ENCODE measurements at places on chromosomes 7 and 10. TPM values are rescaled to one million over a fixed set of nuclear protein-coding genes. Genes with fewer than 3 reads are reported as not detected.

DNA sequence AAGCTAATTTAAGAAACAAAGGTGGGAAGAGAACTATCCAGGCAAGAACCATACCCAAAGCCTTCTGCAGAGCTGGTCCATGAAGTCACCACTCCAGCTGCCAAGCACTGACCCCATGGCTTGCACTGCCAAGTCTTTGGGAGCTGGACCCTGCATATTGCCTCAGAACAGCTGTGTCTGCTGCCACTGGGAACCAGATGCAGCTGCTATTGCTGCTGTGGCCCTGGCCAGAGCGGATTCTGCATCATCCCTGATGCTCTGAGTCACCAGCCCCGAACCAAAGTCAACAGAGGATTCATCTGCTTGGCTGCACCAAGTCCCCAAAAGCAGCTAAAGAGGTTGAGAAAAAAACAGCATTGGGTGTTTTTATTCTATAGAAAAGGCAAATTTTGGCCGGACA, 39.2 kb upstream of the GSAP start:
- DNase-seq = peak; percentile 97
- H3K27ac ChIP-seq = peak overlapping the region; percentile 50
- H3K4me1 ChIP-seq = peaks cover 38% of the 10 kb centered on the region
- no peaks in the 10 kb centered on the region for H3K36me3 ChIP-seq

DNA sequence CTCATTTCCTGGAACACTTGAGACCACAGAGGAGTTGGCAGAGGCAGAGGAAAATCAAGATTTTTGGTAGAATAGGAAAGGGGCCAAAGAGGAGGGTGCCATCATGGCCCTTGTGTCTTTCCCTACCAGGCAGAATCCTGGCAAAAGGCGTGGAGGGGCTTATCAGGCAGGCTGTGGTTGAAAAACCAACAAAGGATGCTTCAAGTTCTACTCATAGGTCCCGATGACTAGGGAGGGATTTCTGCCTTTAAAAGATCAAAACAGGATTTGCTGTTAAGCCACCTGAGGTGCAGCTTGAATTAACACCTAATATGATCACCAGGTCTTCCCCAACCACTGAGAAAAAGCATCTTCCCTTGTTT, 45.7 kb downstream of the BPGM start:
- H3K27me3 ChIP-seq = no peaks in the 10 kb centered on the region
- H3K36me3 ChIP-seq = no peaks in the 10 kb centered on the region
- H3K4me3 ChIP-seq = no peak overlapping the region
- H3K27ac ChIP-seq = peak overlapping the region; percentile 86

- H3K36me3 ChIP-seq = no peaks in the 10 kb centered on the region
- no peak overlapping the region for H3K27ac ChIP-seq
- H3K4me3 ChIP-seq = no peak overlapping the region
- DNase-seq = no peak
- no peaks in the 10 kb centered on the region for H3K4me1 ChIP-seq
- no peaks in the 10 kb centered on the region for H3K27me3 ChIP-seq
These were observed 823.1 kb downstream of the CCSER2 start for GRCh38 chr10:85151506-85151905.

The TUBB8 gene
- not detected for total RNA-seq

DNA sequence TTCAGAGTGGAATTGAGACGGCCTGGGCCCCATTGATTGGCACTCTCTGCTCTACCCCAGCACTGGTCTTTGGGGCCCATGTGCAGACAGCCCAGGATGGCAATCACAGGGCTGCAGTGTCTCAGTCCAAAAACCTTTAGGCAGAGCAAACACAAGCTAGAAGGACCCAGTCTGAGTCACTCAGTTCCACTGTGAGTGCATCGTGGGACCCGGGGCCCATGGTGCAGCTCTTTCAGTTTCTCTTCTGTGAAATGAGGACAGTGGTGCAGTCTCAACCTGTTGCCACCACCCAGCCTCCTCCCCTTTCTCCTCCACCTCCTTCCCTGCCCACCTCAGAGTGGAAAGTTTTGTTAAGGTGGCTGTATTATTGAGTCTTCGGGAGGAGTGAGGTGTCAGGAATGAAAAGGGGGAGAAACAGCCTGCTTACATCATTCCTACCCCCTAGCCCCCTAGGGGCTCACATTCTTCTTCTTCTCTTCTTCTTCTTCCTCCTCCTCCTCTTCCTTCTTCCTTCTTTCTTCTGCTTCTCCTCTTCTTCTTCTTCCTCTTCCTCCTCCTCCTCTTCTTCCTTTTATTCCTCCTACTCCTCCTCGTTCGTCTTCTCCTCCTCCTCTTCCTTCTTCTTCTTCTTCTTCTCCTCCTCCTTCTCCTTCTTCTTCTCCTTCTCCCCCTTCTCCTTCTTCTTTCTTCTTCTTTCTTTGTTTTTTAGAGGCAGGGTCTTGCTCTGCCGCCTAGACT, 19.5 kb upstream of the CARD11 start:
- H3K4me3 ChIP-seq = no peak overlapping the region
- H3K27me3 ChIP-seq = no peaks in the 10 kb centered on the region
- H3K27ac ChIP-seq = no peak overlapping the region

The NYAP1 gene
- total RNA-seq = not detected

DNA sequence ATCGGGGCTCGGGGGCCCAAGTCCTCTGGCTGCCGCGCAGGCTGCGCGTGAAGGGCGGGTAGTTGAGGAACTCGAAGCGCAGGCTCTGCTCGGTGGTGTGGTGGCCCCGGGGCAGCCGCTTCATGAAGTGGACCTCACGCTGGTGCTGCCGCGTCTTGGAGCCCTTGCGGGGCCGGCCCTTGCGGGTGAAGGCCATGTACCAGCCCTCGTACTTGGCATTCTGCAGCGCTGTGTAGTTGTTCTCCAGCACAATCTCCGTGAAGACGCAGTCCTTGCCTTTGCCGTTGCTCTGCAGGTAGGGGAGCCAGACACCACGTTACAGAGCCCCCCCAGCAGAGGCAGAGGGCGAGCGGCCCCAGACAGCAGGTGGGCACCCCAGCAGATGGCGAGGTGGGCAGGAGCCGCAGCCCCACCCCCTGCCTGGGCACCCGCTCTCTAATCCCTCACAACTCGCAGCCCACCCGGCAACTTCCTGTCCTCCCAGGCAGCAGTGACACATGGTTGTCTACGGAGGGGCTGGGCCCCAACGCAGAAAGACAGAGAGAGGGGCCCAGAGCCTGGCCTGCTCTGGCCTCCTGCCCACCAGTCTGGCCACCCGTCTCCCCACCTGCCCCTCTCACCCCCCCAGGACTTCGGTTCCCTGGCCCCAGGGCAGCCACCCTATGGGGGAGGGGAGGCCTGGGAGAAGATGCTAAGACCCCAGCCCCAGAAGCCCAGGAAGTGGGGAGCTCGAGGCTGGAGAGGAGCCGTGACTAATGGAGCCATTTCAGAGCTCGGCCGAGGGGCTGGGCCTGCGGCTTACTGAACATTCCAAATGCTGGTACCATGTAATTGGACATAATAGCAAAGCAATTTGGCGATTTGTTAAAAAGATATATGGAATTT, 5.3 kb downstream of the FGF8 start:
- no peaks in the 10 kb centered on the region for H3K4me1 ChIP-seq
- DNase-seq = no peak
- no peak overlapping the region for H3K27ac ChIP-seq
- H3K4me3 ChIP-seq = no peak overlapping the region

DNA sequence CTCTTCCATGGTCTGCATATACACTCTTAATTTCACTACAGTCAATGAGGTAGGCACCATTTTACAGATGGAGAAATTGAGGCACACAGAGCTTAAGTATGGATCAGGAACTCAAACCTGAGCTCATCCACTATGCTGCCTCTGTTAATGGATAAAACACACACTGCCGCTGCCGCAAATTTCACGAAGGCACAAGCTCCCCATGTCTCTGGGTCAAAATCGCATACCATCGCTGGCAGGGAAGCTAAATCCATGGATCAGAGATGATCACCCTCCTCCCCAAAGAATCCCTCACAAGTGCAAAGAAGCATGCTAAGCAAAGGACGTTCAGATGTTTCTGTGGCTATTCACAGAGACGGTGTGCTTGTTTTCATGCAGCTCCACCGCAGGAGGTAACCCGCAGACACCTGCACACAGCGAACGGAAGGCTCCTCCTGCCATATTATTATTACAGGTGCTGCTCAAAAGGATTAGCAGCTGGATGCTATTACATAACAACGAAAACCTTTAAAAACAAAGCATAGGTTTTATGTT, 109.3 kb downstream of the UBE2H start:
- H3K4me1 ChIP-seq = peaks cover 49% of the 10 kb centered on the region
- H3K27ac ChIP-seq = no peak overlapping the region
- H3K36me3 ChIP-seq = no peaks in the 10 kb centered on the region
- no peak for DNase-seq
- H3K4me3 ChIP-seq = no peak overlapping the region

DNA sequence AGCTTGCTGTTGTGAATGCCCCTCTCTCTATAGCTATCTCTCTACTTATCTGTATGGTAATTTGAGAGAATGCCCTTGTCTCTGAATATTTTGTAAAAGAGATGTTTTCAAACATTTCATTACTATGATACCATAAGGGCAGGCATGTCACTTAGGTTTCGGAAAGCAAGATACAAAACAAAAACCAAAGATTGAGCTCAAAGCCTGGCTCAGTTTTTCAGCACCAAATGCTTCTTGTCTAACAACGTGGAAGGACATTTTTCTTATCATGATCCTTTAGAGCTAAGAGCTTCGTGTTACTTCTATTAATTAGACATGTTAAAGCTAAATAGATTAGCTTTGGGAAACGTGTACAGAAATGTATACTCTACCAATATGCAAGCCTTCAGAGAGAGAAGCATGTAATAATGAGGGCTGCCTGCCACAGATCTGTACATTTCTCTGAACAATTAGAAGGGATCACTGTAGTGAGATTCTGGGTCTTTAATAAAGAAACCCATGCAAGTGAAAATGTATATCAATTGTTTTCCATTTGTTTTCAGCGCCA, 148.9 kb downstream of the ARID5B start:
- H3K27me3 ChIP-seq = no peaks in the 10 kb centered on the region
- peaks cover 48% of the 10 kb centered on the region for H3K36me3 ChIP-seq
- peak overlapping the region; percentile 91 for H3K27ac ChIP-seq
- peak overlapping the region; percentile 94 for H3K4me3 ChIP-seq

DNA sequence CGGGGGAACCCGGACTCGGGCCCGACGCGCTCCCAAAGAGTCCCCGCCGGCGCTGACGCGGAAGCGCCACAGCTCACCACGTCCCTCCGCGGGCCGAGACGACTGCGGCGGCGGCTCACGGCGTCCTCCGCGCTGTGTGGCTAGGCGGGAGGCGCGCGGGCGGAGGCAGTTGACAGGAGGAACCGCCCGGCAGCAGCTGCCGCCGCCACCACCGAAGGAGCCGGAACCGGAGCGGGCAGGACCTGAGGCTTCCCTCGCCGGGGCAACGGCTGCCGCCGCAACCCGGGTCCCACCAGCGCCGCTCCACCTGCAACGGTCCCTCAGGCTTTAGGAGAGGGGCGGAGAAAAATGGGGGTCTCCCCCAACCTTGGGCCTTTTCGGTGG, 334 bp downstream of the ZNF800 start:
- peak overlapping the region; percentile 85 for H3K27ac ChIP-seq
- H3K4me1 ChIP-seq = peaks cover 25% of the 10 kb centered on the region
- peak; percentile 84 for DNase-seq
- H3K4me3 ChIP-seq = peak overlapping the region; percentile 87
